Fibroblast of skin of right quadriceps (primary cell): ENCODE measurements at places on chromosomes 3 and 15.

- DNase-seq: no peak
Measured at GRCh38 chr3:141078200-141078599, 27.1 kb downstream of the SPSB4 start.

DNA sequence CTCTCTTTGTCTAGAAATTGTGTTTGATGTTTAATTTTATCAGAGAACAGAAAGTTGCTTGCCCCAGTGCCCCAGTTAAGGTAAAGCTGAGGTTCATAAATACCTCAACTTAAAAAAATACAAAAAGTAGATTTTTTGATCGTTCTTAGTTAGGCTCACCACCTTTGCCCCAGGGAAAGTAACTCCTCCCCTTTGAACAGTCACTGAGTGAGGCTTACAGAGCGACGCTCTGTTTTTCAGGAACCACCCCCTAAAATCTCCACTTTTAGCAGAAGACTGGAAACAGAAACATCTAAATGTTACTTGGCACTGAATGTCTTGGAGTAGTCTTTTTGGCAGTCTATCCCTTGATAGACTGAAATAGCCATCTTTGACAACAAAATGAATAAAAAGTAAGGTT is 24.9 kb downstream of the BLM start:
- DNase-seq: no peak

- no peak for DNase-seq
Measured at GRCh38 chr3:195178124-195178910, 92.6 kb downstream of the XXYLT1 start.

DNA sequence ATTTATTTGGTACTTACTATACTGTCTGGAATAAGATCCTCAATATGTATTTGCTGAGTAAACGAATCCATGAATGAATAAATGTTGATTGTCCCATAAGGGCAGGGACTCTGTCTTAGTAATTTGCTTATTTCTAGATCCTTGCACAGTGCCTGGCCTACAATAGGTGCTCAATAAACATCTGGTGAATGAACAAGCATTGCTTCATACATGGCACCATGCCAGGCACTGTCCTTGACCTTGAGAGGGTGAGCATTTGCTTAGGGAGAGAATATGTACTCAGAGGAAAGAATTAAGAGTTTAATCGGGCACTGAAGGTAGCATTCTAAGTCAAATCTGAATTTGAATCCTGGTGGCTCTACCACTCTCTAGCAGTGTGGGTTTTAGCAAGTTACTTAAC is 282.1 kb downstream of the THSD4 start:
- DNase-seq: peak; percentile 14

DNA sequence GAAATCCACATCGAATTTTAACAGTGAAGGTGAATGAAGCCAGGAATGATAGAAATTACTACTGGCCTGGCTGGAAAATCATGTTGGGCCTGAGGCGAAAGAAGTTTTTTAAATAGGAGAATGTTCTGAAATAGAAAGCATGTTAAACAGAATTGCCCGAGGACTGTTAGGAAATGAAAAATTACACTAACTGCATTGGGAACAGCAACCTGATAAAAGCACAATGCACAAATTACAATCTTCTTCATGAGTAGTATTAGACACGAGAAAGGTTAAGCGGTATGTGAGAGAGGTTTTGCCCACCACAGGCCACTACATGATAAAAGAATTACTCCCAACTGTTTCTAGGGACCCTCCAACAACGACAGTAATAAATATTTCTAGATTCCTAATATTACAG is 18.9 kb downstream of the GBE1 start:
- DNase-seq: peak; percentile 37

- DNase-seq: no peak
Measured at GRCh38 chr15:74167891-74168331, 5.6 kb upstream of the ISLR start.

GRCh38 chr15:101172501-101173071 is 79.3 kb downstream of the CHSY1 start:
- peak; percentile 69 for DNase-seq

DNA sequence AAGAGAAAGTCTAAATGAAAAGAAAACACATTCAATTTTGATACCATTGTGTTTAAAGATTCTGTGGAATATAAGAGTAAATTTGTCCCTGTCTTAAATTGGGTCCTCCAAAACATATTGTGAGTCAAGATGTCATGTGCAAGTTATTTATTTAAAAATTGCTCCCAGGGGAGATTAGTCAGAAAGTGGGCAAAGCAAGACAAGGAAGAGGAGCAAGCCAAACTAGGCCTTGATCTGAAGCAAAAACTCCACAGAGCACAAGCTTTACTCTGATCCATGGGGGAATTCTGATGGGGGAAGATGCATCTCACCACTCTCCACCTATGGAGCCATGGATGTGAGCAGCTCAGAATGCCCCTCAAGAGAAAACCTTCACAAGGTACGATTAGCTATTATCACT is 342.8 kb upstream of the IL12A start:
- peak; percentile 80 for DNase-seq

DNA sequence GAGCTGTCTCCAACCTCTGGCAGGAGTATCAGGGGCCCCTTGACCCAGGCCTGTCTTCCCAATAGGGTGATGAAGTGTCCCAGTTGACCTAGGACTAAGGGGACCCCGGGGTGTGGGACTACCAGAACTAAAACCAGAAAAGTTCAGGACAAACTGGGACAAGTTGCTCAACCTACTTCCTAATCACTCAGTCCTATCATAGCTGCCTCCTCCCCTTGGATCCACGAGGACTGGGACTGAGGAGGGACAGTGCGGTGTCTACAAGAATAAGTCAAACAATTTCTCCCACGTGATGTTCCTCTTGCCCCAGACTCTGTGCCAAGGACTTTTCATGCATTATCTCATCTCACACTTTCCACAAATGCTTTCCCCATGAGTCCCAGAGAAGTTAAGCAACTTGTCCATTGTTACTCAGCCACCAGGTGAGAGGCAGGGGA is 49.4 kb upstream of the SLCO2A1 start:
- no peak for DNase-seq

DNA sequence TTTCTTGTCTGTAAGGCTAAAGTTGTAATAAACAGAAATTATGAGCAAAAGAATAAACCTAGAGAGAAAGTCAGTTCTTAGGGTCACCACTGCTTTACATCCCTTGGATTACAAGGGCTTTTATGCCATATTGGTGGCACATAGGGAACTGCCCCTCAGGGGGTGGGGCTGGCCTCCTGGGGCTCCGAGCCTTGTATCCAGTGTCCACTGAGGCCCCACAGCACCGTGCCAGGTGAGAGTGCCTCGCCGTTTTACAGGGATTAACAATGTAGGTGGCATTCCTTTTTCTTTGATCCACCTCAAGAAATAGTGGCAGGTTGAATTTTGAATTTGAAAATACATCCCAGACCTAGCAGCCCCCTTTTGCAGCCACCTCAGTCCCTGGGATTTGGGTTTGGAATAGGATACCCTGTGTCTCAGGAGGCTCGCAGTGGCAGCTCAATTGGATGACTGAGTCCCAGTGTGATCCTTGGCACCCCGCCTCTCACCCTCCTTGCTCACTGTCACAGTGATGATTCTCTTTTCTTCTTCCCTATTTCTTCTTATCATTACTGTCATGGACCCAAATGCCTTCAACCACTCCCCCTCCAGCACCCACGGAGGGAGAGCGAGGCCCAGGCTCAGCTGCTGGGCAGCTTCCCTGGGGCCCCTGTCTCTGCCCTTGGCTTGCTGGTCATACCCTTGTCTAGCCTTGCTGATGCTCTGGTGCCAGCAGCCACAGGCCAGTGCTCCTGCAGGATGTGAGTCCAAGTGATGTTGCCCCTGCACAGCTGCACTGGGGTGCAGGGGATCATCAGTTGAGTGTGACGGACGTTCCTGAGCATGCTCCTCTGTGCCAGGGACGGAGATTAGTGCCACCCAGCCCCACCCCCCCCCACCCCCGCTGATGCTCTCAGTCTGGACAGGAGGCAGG is 137.9 kb downstream of the DNAJB8 start:
- DNase-seq: no peak

GRCh38 chr3:123628996-123629746 is 44.3 kb upstream of the HACD2 start:
- no peak for DNase-seq

DNA sequence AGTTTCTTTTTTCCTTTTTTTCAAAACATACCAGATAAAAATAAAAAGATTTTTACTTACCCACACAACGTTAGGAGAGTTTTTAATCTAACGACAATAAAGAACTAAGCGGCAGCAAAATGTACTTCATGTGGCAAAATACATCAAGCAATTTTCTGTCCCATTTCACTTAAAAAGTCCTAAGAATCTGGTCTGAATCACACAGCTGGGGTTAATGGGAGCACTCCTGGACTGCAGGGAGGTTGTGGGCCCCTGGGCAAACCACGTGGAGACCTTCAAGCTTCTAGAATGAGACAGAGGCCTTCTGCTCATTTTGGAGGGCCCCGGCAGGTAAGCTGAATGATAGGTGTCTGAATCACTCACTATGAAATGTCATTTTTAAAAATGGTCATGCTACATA is 193.8 kb downstream of the RORA start:
- DNase-seq: no peak

DNA sequence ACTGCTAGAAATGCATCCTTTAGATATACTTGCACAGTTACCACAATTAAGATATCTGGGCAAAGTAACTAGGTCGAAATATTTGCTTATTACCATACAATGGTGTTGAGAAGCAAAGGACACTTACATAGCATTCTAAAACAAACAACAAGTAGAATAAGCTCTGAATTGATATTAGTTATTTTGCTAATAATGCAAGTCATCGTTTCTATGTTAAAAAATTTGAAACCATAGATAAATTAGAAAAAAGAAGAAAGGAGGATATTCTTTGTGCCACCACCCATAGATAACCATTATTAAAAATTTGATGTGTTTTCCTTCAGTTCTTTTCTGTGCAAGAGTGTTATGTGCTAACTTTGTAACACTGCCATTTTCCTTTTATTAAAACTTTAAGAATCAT is 435.3 kb downstream of the RBMS3 start:
- DNase-seq: no peak

- no peak for DNase-seq
Measured at GRCh38 chr3:184814214-184814613, 2.2 kb downstream of the VPS8 start.

DNA sequence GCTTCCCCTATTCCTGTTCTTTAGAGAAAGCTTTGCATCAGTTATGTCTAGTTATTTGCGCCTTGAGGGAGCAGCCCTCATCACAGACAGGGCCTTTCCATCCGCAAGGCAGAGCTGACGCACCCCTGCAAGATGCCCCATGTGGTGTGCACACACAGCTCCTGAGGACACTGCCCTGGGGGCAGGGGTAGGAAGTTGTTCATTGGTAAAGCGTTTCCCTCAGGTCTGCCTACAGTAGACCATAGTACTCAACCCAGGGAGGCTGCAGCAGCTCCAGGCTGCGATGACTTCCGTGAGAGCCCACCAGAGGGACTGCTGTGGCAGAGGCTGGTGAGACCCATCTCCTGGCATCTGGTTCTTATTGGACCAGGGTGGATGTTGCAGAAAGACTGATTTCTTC is 55.1 kb upstream of the PLXNA1 start:
- DNase-seq: peak; percentile 34

- no peak for DNase-seq
Measured at GRCh38 chr15:25248583-25249235, 190.1 kb downstream of the UBE3A start.

GRCh38 chr3:127908202-127908601 is 6.8 kb upstream of the KBTBD12 start:
- DNase-seq: no peak

GRCh38 chr15:70099967-70100473 is 2.3 kb upstream of the TLE3 start:
- DNase-seq: peak; percentile 27

DNA sequence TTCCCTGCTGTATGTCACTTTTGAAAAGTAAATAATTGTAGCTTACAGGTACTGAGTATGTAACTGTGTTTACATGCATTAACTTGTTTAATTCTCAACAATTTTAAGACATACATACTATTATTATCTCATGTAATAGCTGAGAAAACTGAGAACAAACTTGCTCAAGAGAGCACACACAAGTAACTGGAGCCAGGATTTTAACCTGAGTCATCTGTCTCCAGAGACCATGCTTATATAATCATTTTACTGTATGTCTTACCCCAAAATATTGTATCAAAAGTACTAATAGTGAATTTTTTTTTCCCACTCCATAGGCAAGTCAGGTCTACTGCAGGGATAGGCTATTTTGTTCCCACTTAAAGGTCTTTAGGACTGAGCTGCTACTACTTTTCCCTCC is 95.4 kb downstream of the FEZF2 start:
- peak; percentile 38 for DNase-seq

DNA sequence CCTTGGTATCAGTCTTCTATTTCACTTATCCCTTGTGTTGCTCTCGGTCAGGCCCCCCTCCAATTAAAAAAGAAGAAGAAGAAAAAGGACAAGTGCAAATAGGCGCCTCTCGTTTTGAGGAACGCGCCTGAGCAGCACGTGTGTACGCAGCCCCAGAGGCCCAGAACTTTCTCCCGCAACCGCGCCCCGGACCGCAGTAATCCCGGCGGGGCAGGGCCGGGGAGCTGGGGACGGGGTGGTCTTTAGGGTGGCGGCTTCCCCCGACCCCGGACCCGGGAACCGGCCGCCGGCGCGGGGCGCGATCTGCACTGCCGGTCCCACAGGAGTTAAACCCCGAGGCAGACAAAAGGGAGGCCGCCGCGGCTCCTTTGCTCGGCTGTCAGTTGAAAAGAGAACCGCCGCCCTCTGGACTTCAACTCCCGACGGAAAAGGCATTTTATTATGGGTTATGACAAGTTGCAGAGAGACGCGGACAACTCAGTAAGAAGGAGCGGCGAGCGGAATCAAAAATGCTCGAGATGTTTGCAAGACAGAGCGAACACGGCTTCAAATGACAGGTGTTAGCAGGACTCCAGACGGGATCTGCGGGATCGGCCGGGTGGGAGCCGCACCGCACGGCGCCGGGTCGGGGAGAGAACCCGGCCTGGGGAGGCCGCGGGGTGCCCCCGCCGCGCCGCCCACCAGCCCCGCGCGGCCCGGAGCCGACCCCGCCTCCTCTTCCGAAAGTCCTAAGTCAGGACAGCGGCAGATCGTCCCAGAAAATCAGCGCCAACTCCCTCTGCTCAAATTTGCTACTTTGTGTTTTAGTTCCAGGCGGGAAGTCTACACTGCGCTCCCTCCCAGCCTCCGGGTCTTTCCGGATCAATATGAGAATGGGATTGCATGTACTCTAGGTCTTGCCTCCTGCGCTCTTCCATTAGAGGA is 79.0 kb downstream of the NR2F2 start:
- no peak for DNase-seq

GRCh38 chr3:72475258-72476138 is 372.7 kb downstream of the SHQ1 start:
- DNase-seq: no peak
